Foreskin keratinocyte (primary cell): ENCODE measurements at places on chromosomes 12 and 14.
A peak's percentile ranks its signal among the peaks of the same experiment; 100 is the strongest.

DNA sequence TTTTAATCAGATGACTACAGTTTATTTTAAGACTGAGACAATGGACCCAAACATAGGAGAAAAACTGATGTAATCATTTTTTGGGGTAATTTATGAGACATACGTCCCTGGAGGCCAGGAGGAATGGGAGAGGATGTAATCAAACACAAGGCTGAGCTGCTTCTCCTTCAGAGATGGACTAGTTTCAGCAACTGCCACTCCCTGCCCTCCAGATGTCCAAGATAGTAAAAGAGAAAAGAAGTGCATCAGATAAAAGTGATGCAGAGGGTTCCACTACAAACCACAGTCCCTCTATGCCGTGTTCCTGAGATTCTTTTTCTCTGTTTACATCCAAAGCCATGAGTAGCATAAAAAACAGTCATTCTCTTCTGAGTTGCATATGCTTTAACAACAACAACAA, 101.1 kb downstream of the DACT1 start:
- DNase-seq, result peak; percentile 43

- no peak for DNase-seq
Observed at GRCh38 chr12:114764510-114764909, 80.5 kb upstream of the TBX3 start.

DNA sequence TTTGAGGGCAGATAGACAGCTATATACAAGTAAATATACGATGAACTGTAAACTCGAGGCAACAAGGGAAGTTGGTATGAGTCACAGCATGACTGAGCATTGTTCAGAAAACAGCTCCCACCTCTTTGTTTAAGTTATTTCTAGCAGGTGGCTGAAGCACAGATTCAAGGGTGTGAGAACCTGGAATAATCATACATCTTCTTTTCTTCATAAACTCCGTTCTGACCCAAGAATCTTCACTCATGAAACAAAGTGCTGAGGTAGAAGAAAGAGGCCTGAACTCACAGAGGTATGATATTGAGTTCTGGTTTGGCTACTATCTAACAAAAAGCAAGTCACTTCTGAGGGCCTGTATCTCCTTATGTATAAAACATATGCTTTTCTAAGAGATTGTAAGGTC, 364.1 kb upstream of the KITLG start:
- no peak for DNase-seq

DNA sequence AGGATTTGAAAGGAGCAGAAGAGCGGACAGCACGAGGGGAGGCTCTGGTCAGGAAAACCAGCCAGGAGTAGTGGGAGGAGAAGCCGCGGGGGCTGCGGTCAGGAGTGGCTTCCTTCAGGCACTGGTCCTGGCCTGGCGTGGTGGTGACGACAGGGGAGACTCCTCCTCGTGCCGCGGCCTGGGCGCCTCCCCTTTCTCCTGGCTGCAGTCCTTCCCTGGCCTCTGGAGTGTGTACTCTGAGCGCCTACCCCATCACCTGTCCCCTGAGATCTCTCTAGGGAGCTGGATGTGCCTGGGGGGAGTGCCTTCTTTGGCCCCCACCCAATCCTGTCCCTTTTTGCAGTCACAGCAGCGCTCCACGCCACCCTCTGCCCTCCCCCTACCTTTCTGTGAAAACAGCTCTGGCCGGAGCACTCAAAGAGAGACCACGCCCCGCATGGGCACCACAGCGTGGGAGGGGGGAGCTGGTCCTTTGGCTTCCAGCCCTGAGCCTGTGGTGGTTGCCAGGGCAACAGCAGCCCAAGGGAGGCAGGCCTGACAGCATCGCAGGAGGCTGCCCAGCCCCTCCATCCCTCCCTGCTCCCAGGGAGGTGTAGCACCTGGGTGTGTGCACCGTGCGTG, 125.9 kb downstream of the CALM1 start:
- no peak for DNase-seq

DNA sequence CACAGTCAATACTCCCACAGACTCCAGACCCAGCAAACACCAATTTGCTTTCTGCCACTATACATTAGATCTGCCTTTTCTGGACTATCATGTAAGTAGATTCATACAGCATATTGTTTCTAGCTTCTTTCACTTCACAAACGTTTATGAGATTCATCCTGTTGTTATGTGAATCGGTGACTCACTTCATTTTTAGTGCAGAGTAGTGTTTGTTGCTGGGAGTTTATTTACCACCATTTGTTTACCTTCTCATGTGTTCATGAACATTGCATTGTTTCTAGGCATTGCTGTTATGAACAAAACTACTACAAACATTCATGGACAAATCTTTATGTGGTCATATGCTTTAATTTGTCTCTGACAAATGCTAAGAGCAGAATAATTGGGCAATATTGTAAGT, 807.8 kb upstream of the TMEM132C start:
- no peak for DNase-seq

GRCh38 chr12:12610711-12611110, 965 bp upstream of the CREBL2 start:
- DNase-seq, result no peak

GRCh38 chr12:39123580-39124253, 218.3 kb upstream of the CPNE8 start:
- DNase-seq, result peak; percentile 37
